ENCODE measurements at places on chromosomes 11 and 22.

DNA sequence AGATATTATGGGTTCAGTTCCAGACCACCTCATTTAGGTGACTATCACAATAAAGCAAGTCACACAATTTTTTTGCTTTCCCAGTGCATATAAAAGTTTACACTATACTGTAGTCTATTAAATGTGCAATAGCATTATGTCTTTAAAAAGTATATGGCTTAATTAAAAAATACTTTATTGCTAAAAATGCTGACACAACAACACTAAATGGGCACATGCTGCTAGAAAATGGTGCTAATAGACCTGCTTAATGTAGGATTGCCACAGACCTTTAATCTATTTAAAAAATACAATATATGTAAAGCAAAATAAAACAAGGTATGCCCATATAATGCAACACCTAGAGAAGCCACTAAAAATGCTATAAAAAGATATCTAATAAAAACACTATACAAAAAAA is 27.1 kb upstream of the OR5AK2 start:
- DNase-seq = no peak

- no peak for DNase-seq
These were observed 863 bp downstream of the YIF1A start for GRCh38 chr11:66287889-66288670.

GRCh38 chr11:78938036-78938435 is 363.4 kb upstream of the NARS2 start:
- DNase-seq = no peak

DNA sequence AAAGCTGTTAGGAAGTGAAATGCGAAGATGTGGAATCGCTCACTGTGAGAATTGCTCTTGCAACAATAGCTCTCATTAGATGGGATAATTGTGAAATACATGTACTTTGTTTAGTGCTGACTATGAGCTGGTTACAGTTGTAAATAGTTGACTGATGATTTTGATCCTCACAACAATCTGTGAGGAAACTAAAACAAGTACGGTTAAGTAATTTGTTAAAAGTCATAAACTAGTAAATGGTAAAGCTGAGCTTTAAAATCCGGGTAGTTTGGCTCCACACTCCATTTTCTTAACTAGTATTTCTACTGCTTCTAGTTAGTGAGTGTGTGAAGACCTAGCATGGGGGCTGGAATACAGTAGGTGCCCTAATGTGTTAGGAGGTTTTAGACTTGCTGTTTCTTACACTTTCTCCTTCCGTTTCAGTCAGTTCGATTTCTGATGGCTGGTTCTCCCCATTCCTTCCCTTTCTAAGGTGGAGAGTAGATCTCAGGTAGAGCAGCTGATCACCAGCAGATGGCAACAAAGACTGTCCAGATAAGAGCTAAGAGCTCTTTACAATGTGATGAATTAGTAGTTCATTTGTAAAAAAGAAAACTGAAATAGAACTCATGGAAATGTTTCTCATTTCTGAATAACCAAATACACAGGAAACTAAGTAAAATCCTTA is 16.3 kb upstream of the CYP2R1 start:
- no peak for DNase-seq

DNA sequence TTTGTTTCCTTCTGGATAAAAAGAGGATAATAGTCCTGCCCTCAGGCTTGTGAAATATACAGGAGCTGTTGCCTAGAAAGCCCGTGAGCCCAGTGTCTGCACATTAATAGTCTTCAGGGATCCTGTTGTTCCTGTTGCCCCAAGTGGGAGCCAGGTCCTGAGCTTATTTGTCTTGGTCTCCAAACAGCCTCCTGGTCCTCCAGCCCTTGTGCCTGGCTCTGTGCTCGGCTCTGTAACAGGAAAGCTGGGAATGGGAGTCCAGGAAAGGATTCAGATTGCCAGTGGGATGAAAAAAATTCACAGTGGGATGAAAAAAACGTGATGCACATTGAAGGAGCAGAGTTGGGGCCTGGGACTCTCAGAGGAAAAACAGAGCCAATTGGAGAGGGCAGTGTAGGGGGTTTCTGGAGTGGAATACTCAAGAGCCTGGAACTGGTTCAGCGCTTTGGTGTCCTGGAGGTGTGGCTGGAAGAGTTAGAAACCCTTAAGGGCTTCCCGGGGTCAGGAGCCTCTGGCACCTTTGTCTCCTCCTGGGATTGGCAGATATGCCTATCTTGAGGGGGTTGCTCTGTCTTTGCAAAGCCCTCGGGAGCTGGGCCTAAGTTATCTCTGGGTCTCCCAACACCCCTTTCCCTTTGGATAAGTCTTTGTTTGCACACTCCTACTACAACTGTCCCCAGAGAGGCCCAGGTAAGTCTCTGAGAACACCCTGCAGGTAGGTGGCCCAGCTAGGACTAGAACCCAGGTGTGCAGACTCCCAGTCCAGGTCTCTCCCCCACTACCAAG is 2.3 kb upstream of the INPPL1 start:
- DNase-seq = no peak

GRCh38 chr11:103234974-103235373 is 125.7 kb downstream of the DYNC2H1 start:
- DNase-seq = no peak

- DNase-seq = no peak
These were observed 188.6 kb downstream of the HIPK3 start for GRCh38 chr11:33445761-33446161.

GRCh38 chr11:1967641-1968225 is 20.6 kb downstream of the MRPL23 start:
- no peak for DNase-seq

- no peak for DNase-seq
These were observed 220.7 kb upstream of the BLID start for GRCh38 chr11:122336706-122337105.

DNA sequence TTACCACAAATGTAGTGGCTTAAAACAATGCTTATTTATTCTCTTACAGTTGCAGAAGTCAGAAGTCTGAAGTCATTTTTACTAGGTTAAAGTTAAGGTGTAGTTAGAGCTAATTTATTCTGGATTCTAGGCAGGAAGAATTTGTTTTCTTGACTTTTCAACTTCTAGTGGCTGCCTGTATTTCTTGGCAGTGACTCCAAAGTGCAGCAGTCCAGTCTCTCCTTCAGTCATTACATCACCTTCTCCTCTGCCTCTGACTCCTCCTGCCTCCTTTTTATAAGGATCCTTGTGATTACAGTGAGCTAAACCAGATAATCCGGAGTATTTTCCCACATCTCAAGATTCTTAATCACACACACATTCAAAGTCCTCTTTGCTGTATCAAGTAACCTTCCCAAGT is 581.4 kb downstream of the KCNA4 start:
- no peak for DNase-seq

GRCh38 chr11:107676336-107677057 is 35.4 kb downstream of the SLN start:
- DNase-seq = no peak

DNA sequence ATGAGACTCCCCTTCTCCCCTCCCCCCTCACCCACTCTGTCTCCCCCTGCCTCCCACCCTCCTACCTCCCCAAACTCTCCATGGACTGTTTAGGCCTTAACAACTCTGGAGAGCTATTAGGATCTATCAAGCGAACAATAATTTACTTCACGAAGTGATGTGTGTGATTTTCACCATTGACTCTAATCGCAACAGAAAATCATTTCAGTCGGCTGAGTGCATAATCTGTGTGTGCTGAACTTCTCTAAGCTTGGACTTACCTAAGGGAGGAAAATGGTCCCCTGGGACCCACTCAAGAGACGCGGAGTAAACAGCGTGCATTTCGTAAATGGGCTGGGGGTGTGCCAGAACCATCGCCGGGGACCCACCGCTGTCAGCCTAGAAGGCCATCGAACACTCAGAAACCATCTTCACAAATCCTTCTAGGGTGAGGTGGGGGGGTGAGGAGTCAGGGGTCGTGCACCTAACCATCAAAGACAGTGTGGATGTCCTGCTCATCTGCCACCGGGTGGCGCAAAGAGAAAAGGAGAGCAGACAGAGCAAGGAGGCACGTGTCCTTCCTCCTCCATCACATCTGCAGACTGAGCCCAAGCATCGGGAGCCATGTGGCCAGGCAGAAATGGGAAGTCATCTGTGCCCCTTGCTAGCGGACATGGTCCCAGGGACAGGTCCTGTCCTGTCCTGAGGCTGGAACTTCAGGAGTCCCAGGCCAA is 62.1 kb upstream of the NUP50 start:
- DNase-seq = peak; percentile 22

- DNase-seq = no peak
These were observed 20.0 kb downstream of the LDLRAD3 start for GRCh38 chr11:35963911-35964310.

DNA sequence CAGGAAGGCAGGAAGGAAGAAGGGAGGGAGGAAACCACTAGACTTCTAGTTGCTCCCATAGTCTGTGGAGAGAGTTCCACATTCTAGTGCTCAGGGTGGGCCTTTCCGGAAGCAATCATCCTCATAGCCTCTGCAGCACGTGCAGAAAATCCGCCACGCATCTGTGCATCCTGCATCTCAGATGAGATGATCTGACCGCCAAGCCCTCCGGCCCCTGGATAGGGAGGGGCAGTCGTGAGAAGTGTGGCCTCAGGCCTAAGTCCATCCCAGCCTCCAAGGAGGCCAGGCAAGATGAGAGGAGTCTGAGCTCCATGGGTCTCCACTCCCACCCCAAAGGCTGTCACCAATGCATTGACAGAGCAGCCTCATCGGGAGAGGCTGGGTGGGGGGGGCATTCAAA is 30.4 kb upstream of the IGSF9B start:
- DNase-seq = no peak

GRCh38 chr11:15774388-15774939 is 581.9 kb downstream of the SOX6 start:
- no peak for DNase-seq

GRCh38 chr11:116042146-116042545 is 537.9 kb upstream of the CADM1 start:
- DNase-seq = no peak

- DNase-seq = no peak
These were observed 84.5 kb downstream of the DHCR7 start for GRCh38 chr11:71363721-71364120.

- DNase-seq = no peak
These were observed 40.2 kb downstream of the TBX1 start for GRCh38 chr22:19800761-19801244.

- DNase-seq = no peak
These were observed 235.0 kb downstream of the MN1 start for GRCh38 chr22:27566602-27567001.

GRCh38 chr11:45155058-45155551 is 8.7 kb downstream of the PRDM11 start:
- DNase-seq = no peak

GRCh38 chr11:8011981-8012444 is 24.9 kb downstream of the EIF3F start:
- DNase-seq = no peak

- peak; percentile 16 for DNase-seq
These were observed 55.2 kb downstream of the NECTIN1 start for GRCh38 chr11:119673759-119674336.

DNA sequence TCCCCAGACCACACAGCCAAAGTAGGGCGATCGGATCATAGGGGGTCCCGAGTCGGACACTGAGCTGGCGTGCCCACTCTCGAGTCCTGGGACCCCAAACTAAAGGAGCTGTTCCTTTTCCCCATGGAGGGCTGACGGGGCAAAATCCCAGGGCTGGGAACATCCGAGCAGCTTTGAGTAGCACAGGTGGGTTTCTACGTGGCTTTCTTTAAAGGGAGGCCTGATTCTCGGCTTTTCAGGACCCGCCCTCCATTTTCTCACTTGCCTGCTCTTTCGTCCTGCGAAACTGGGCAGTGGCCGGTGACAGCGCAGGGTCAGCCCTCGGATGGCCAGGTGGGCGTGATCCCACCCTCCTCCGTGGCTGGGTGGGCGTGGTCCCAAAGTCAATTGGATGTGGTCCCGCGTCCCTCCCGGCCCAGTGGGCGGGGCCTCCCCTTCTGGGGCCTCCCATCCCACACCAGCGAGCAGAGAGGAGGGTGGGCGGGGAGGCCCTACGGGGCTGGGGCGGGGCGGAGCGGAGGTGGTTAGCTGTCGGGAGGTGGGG is 17.5 kb upstream of the TXNRD2 start:
- no peak for DNase-seq

DNA sequence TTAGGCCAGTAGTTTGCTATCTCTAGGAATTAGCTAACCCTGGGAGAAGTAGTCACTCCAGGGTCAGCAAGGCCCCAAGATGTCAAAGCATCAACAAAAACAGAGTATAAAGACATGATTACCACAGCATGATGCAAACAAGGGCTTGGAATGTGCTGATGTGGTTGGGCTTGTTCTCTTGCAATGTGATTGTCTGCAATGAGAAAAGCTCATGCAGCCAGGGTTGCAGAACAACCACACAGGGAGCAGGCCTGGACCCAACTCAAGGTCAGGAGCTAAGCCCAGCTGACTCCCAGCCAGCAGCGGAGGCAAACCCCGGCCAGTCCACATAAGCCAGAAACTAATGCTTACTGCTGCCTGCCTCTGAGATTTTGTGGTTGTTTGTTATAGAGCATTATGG is 132.4 kb upstream of the ZC3H12C start:
- DNase-seq = no peak

DNA sequence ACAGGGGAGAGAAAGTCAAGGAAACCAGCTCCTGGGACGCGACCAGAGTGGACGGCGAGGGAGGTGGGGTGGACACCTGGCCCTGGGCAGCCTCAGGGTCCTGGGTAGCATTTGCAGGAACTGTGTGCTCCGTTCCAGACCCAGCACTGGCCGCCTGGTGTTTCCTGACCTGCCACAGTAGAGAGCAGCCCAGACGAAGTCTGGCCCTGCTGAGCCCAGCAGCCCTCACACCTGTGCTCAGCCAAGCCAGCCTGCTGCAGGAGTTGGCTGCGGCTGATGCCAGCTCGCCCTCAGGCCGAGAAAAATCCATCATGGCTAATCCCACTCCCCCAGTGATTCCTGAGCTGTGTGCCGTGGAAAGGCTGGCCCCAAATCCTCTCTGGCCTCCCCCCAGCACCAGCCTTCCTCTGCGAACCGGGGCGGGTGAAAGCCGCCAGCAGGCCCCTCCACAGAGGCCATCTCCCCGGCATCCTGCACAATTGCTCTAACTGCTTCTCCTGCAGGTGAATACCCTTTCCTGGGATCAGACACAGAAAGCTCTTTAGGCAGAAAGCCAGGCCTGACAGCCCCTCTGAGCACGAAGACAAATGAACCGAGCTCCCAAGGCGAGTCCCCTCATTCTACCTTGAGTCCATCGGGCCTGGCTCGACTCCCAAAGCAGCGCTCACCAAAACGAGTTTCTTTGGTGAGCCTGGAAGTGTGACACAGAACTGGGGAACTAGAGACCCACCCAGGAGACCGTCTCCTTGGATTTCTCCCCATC is 88.6 kb downstream of the RTL6 start:
- DNase-seq = no peak

DNA sequence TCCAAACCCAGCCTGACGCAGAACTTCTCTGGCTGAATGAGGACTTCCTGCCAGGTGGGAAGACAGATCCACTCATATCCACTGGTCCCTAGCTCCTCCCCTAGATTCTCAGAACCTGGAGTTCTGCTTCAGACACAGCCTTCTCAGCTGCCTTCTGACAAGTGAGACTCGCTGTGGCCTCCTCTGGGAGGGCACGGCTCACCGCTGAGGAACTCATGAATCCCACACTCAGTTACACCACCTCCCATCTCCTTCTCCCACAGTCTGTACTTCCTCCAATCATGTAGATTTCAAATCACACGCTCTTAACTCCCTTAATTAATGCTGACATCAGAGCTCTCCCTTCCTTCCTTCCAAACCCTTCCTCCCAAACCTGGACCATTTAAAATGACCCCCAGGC is 86.4 kb upstream of the TMEM45B start:
- DNase-seq = no peak

- no peak for DNase-seq
These were observed 175.7 kb upstream of the PITPNB start for GRCh38 chr22:28094771-28095170.

- DNase-seq = no peak
These were observed 40.2 kb upstream of the FGF3 start for GRCh38 chr11:69859275-69859934.
